ENCODE measurements at places on chromosomes 6 and 20.

GRCh38 chr20:16952965-16953364 is 204.8 kb downstream of the OTOR start:
- no peak for DNase-seq

- no peak for DNase-seq
Observed at GRCh38 chr6:22071270-22072041, 225.4 kb downstream of the PRL start.

- DNase-seq, result no peak
Observed at GRCh38 chr6:88813045-88813444, 150.4 kb downstream of the RNGTT start.

DNA sequence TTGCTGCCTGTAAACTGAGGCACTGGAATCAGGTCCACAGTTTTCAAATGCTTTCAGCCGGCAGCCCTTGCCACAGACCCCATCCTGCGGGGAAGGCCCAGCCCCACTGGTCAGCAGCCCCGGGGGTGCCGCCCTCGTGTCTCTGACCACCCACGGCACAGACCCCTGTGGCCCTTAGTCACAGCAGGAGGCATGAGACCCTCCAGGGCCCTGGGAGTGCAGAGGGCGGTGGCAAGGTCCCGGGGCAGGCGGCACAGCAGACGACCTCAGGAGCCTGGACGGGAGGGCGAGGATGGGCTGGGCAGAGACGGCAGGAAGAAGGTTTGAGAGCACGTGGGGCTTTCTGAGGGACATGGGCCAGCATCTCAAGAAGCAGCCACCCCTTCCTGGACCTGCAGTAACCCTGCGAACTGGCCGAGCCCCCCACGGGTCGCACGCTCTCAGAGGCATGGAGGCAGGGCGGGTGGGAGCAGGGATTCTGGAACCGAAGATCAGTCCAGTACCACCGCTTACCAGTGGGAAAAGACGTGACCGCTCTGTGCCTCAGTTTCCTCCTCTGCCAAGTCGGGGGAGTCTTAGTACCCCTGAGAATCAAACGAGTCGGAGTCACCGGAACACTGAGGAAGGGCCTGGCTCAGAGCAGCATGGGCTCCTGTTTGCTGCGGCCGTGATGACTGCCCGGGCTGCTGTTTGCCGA is 140.7 kb downstream of the TAF4 start:
- DNase-seq, result no peak
